DND-41 (cell line): ENCODE measurements at places on chromosomes 13 and 19.
A peak's percentile ranks its signal among the peaks of the same experiment; 100 is the strongest.

DNA sequence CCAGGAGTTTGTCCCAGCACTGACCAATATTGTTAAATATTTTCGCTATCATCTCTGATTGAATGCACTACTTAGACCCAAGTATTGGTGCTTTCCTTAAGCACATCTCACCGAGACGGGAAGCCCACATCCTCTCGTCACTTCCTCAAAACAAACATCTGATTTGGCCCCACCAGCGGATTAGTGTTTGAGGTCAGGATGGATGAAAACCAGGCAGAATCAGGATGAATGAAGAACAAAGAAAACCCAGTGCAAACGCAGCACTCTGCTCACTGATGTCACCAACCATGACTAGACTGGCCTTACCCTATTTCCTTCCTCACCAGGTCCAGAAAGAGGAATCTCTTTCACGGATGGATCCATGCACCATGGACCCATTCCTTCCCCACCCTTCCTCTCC is 6.0 kb downstream of the PLAUR start:
- H3K36me3 ChIP-seq, result peaks cover 12% of the 10 kb centered on the region
- H3K27me3 ChIP-seq, result peaks cover 2% of the 10 kb centered on the region
- H3K4me3 ChIP-seq, result no peak overlapping the region

DNA sequence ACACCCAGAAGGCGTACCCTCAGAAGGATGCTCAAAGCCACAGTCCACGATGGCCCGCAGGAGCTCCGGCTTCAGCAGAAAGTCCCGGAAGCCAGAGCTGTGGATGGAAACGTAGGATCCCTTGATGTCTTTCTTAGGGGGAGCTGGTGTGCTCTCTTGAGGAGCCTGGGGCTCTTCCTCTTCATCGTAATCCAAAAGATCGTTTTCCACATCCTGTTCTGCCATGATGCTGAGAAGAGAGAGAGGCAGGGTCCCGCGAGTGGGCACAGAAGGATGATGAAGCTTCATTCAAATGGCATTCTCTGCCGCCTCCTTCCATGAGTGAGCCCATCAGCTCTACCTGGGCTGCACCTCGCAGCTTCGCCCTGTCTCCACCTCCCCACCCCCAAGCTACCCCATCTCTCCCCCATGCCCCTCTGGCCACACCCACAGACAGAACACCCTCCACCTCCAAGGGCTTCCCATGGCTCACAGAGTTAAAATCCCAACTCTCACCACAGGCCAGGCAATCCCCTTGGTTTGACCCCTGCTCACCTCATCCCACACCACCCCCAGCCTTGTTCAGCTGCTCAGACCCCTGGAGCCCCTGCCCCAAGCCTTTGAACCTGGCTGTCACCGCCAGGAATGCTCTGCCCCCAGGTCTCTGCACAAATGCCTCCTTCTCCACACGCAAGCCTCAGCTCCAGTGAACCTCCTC is 6.0 kb downstream of the DDX39A start:
- H3K4me3 ChIP-seq, result no peak overlapping the region
- H3K36me3 ChIP-seq, result peaks cover 91% of the 10 kb centered on the region
- H3K27me3 ChIP-seq, result no peaks in the 10 kb centered on the region
- H3K4me1 ChIP-seq, result peaks cover 38% of the 10 kb centered on the region

DNA sequence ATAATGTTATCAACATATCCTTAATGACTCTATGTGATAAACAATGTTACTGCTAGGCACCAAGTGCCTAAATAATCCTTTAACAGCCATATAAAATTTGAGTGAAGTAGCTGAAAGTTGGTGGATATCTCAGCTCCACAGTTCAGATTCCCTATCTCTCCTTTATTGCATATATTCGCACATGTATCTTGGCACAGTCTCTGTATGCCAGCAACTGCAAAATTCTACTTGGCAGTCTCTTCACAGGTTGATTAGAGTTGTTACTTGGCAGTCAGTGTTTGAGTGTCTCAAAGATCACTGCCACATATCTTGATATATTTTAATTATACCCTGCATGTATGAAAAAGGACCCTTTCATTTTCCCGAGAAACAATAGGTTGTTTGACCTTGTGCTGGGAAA is 879.3 kb downstream of the OLFM4 start:
- H3K4me3 ChIP-seq, result no peak overlapping the region
- no peak for DNase-seq
- H3K4me1 ChIP-seq, result no peaks in the 10 kb centered on the region
- no peak overlapping the region for H3K27ac ChIP-seq
- H3K27me3 ChIP-seq, result no peaks in the 10 kb centered on the region

DNA sequence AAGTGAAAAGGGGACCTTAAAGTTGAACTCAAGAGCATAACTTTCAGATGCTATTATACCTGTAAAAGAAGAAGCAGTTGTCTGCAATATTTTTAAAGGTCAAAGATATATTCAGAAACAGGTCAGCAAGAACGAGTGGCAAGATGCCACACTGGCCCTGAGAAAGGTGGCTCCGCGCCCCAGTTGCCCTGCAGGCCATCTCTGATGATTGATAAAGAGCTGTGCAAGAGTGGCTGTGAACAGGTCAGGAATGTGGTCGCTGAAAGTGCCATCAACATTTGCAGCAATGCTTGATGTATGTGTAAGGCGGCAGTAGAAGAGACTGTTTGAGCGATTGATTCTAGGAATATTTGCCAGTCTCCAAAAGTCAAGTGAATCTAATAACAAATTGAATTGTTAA is 664.2 kb upstream of the SLC10A2 start:
- H3K27ac ChIP-seq, result no peak overlapping the region
- DNase-seq, result no peak
- H3K4me1 ChIP-seq, result no peaks in the 10 kb centered on the region
- H3K36me3 ChIP-seq, result no peaks in the 10 kb centered on the region
- H3K4me3 ChIP-seq, result no peak overlapping the region

GRCh38 chr19:6109947-6110346 is 353 bp downstream of the RFX2 start:
- DNase-seq, result no peak
- H3K4me3 ChIP-seq, result peak overlapping the region; percentile 50; the same call in 1 of the 2 replicates
- H3K27me3 ChIP-seq, result peaks cover 13% of the 10 kb centered on the region
- H3K4me1 ChIP-seq, result peaks cover 22% of the 10 kb centered on the region

DNA sequence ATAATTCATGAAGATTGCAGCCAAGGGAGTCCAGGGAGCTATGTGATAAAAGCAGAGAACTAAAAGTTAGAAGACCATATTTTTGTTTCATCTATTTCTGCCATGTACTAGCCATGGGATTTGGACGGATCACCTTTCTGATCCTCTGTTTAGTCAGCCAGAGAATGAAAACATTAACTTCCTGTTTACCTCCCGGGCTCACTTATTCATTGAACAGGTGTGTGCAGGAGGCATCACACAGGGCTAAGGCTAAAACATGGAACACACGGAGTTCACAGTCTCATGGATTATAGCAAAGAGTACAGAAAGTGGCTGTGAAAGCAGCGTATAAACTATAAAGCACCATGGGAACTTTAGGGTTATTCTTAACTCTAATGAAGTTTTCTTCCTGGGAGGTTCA is 96.8 kb downstream of the GPR12 start:
- H3K4me1 ChIP-seq, result no peaks in the 10 kb centered on the region
- peaks cover 25% of the 10 kb centered on the region for H3K27me3 ChIP-seq
- no peaks in the 10 kb centered on the region for H3K36me3 ChIP-seq
- no peak overlapping the region for H3K27ac ChIP-seq

- H3K4me3 ChIP-seq, result no peak overlapping the region
- DNase-seq, result no peak
- H3K27me3 ChIP-seq, result no peaks in the 10 kb centered on the region
- H3K27ac ChIP-seq, result no peak overlapping the region
- peaks cover 4% of the 10 kb centered on the region; the same call in 1 of the 2 replicates for H3K36me3 ChIP-seq
- H3K4me1 ChIP-seq, result no peaks in the 10 kb centered on the region
Observed at GRCh38 chr19:952680-953444, 27.0 kb downstream of the ARID3A start.

GRCh38 chr13:106028911-106029310 is 506.6 kb downstream of the EFNB2 start:
- H3K4me3 ChIP-seq, result no peak overlapping the region
- H3K36me3 ChIP-seq, result no peaks in the 10 kb centered on the region
- no peak for DNase-seq
- no peak overlapping the region for H3K27ac ChIP-seq
- no peaks in the 10 kb centered on the region for H3K27me3 ChIP-seq
- H3K4me1 ChIP-seq, result no peaks in the 10 kb centered on the region

DNA sequence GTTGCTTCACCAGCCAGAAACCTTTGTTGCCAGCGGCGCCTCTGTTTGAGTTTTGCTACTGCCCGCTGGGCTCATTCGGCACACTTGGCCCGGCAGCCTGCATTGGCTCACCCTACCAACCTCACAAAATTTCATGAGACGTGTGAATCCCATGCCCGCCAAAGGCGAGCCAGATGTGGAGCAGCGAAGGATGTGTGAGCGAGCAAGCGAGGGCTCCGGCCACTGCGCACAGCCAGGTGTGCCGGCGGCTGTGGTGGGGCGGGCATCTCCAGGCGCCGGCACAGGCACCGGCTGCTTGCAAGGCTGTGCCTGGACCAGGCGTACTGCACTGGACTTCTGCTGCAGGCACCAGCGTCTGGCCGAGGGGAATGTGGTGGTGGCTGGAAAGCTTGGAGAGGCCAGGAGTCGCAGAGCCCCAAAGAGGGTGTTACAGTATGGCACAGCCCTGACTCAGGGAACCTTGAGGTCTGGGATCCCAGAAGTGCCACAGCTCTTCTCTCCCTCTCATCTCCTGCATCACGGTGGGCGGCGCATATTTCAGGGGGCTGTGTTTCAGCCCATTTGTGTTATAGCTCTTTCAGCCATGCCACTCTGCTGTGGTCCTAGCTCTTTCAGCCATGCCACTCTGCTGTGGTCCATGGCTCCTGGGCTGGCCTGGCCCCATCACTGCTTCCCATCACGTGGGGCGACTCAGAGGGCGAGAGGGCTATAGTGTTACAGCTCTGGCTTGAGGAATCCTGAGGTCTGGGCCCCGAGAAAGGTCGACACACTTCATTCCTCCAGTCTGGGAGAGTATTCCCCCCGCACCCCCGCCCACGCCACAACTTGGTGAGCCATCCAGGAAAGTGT is 592.0 kb upstream of the SLITRK5 start:
- no peak for DNase-seq
- H3K27me3 ChIP-seq, result no peaks in the 10 kb centered on the region
- H3K36me3 ChIP-seq, result no peaks in the 10 kb centered on the region
- H3K4me1 ChIP-seq, result no peaks in the 10 kb centered on the region

GRCh38 chr13:40626561-40626960 is 39.9 kb downstream of the FOXO1 start:
- no peak overlapping the region for H3K27ac ChIP-seq
- no peaks in the 10 kb centered on the region for H3K36me3 ChIP-seq
- no peak overlapping the region for H3K4me3 ChIP-seq
- H3K4me1 ChIP-seq, result no peaks in the 10 kb centered on the region
- H3K27me3 ChIP-seq, result no peaks in the 10 kb centered on the region

GRCh38 chr13:113776231-113777125 is 17.5 kb downstream of the TMEM255B start:
- H3K36me3 ChIP-seq, result no peaks in the 10 kb centered on the region
- no peak for DNase-seq
- peaks cover 13% of the 10 kb centered on the region for H3K27me3 ChIP-seq

DNA sequence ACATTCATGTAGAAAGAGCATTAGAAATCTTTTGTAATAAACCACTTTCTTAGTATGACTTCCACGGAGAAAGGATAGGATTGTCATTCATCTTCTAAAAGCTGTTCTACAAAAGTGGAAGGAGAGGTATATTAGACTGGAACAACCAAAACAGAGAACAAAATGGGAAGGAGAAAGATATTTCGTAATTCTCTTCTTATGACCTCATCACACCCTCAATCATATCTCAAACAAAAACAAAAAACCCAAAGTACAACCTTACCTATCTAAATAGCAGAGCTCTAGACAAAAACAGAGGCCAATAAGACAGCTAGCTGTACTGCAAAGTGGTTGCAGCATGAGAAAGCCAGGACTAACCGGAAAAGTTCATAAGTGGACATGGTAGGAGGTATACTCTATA is 46.3 kb downstream of the DACH1 start:
- no peaks in the 10 kb centered on the region for H3K4me1 ChIP-seq
- no peak overlapping the region for H3K27ac ChIP-seq
- H3K36me3 ChIP-seq, result no peaks in the 10 kb centered on the region
- no peaks in the 10 kb centered on the region for H3K27me3 ChIP-seq
- H3K4me3 ChIP-seq, result no peak overlapping the region

DNA sequence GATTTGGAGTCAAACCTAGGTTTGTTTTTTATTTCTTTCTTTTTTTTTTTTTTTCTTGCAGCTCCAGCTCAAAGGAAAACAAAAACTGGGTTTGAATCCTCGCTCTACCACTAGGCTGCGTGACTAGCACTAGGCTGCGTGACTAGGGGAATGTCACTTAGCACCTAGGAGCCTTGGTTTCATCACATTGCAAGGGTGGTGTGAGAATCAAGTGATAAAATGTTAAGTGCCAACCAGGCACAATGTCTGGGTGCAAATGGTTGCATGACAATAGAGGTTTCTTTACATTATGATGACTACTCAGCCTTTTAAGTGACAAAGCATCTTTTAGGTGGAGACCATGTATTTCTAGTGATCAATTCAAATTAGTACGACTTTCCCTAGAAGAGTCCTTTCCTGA is 27.9 kb downstream of the RCBTB2 start:
- H3K4me1 ChIP-seq, result peaks cover 67% of the 10 kb centered on the region
- H3K27ac ChIP-seq, result peak overlapping the region; percentile 89
- H3K27me3 ChIP-seq, result no peaks in the 10 kb centered on the region
- no peak overlapping the region for H3K4me3 ChIP-seq
- DNase-seq, result peak; percentile 45

- no peak overlapping the region for H3K4me3 ChIP-seq
- no peaks in the 10 kb centered on the region for H3K36me3 ChIP-seq
- no peaks in the 10 kb centered on the region for H3K27me3 ChIP-seq
- no peak overlapping the region for H3K27ac ChIP-seq
Observed at GRCh38 chr13:84831666-84832657, 949.7 kb upstream of the SLITRK1 start.

GRCh38 chr19:11963566-11964355 is 1.1 kb upstream of the ZNF763 start:
- peaks cover 29% of the 10 kb centered on the region for H3K4me1 ChIP-seq
- H3K36me3 ChIP-seq, result no peaks in the 10 kb centered on the region
- H3K27me3 ChIP-seq, result no peaks in the 10 kb centered on the region
- H3K27ac ChIP-seq, result no peak overlapping the region; the same call in 1 of the 2 replicates
- H3K4me3 ChIP-seq, result 0 out of 2 replicates have a peak overlapping the region, but pooled peaks have one; percentile 18

GRCh38 chr13:113169277-113170272 is 11.1 kb downstream of the PROZ start:
- H3K36me3 ChIP-seq, result peaks cover 31% of the 10 kb centered on the region
- no peaks in the 10 kb centered on the region for H3K27me3 ChIP-seq
- no peak overlapping the region for H3K27ac ChIP-seq
- no peaks in the 10 kb centered on the region for H3K4me1 ChIP-seq
- no peak overlapping the region for H3K4me3 ChIP-seq
- DNase-seq, result no peak

DNA sequence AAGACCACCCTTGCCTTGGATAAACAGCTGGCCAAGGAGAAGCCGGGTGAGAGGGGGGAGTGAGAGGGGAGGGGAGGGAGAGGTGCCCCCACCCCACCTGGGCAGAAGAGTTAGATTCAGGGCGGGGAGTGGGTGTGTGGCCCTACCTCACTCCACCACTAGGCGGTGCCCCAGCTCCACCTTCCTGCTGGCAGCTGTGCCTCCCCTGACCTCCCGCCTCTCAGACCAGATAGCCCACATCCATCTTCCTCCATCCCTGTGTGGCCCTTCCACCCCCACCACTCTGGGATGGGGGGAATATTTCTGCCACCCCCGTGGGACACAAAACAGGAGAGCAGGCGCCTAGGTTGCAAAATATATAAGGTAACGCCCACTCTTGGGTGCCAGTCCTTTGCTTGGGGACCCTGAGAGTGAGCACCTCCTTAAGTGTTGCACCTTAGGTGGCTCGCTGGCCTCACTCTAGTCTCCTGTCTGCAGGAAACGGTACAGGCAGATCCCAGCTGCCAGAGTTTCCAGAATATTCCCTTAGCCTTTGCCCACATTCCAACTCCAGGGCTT is 13.8 kb upstream of the EHD2 start:
- H3K27me3 ChIP-seq, result no peaks in the 10 kb centered on the region
- H3K4me3 ChIP-seq, result no peak overlapping the region
- peaks cover 36% of the 10 kb centered on the region for H3K36me3 ChIP-seq
- no peak overlapping the region for H3K27ac ChIP-seq
